ENCODE measurements at places on chromosomes 5 and 9.

DNA sequence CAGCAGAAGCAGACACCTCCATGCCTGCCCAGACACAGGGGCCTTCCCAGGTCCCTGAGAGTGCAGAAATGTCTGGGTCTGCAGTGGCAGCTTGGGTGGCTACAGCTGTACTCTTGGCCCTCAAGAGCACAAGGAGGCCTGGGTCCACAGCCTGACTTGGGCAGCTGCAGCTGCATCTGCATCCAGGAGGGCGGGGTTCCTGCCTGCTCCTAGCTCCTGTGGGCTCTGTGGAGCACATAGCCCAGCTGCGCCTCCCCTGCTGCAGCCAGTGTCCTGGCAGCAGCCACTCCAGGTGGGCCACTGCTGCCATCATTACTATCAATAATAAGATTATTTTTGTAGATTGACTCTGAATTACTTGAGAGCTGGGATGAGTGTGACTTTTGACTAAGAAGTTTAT, 162.0 kb upstream of the PTCH1 start:
- DNase-seq = no peak

GRCh38 chr5:179869101-179869500, 10.5 kb upstream of the MRNIP start:
- DNase-seq = no peak

DNA sequence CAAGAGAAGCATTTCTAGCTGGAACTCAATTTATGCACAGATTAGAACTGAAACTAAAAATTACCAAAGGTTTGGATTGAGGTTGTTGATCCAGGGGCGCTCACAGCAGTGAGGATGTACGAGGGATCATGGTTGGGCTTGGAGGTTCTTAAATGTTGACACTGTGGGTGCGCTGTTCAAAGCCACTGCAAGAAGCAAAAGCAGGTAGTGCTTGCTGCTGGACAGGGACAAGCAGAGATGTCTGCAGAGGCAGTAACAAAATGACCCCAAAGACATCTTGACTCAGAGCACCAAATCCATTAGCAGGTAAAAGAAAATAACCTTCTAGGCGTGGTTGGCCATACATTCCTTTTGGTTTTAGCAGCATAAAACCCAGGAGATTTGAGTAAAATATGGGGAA, 468.4 kb downstream of the ZSWIM6 start:
- DNase-seq = no peak

DNA sequence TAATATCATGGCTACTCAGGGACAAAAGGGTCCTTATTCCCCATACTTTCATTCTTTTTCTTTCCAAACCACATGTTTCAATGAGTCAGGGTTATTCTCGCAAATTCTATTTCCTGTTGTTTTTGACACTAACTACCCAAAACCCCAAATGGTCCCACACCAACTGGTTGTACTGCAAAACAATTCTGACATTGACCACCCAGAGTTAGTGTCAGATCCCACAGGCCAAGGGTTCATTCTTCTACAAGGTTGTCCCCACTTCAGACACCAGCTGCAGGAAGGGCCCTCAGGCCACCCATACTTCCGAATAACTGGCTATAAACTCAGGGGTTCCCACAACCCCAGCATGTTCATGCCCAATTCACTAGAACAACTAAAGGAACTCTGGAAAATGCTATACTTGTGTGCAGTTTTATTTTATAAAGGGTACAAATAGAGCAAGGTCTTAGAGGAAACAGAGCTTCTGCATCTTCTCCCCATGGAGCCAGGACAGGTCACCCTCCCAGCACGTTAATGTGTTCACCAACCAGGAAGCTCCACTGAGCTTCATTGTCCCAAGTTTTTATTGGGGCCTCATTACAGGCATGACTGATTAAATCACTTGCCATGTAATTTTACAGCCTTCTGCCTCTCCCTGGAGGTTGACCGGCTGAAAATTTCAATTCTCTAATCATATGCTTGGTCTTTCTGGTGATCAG, 334.8 kb downstream of the DRD1 start:
- no peak for DNase-seq

DNA sequence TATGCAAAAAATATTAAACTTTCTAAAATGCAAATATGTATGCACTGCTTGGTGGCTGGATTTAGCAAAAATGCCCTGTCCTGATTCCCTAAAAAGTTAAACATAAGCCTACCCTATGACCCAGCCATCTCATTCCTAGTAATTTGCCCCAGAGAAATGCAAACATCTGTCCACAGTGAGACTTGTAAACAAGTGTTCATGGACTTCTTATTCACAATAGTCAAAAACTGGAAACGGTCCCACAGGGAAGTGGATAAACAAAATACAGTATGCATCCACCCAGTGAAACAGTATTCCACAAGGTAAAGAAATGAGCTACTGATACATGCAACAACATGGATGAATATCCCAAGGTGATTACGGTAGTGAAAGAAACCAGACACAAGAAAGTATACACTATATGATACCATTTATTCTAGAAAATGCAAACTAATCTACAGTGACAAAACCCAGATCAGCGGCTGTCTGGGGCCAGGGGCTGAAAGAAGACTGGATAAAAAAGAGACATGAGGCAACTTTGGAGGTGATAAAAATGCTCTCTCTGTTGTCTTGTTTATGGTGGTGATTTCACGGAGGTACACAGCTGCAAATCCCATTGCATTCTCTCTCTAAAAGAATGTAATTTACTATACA, 277.3 kb downstream of the GLIS3 start:
- DNase-seq = no peak

GRCh38 chr9:86754581-86755560, 192.4 kb downstream of the GAS1 start:
- DNase-seq = no peak

DNA sequence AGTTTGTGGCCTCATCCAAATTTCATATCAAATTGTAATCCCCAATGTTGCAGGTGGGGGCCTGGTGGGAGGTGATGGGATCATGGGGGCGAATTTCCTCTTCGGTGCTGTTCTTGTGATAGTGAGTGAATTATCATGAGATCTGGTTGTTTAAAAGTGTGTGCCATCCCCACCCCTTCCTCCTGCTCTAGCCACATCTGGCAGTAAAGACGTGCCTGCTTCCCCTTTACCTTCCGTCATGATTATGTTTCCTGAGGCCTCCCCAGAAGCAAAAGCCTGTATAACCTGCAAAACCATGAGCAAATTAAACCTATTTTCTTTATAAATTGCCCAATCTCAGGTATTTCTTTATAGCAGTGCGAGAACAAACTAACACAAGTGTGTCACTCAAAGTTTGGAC, 71.0 kb upstream of the MOCS2 start:
- DNase-seq = no peak

GRCh38 chr9:4235871-4236804, 63.7 kb downstream of the GLIS3 start:
- DNase-seq = no peak

DNA sequence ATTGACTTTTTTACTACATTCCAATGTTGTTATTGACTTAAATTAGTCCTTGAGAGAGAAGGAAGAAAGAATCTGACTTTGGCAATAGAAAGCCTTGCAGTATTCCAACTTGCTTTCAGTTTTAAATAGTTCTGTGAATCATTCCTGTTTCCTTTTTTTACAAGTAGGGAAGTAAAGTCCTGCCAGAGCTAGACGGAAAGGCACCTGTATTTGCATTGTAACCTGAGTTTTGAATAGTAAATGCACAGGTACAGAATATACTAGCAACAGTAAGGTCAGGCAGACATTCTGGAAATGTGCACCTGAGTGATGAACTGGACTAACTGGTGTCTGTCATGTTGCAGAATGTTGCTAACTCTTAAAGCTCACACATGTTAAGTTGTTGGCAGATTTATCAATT, 100.9 kb downstream of the PRKACG start:
- no peak for DNase-seq

GRCh38 chr5:159340511-159340910, 10.2 kb upstream of the IL12B start:
- DNase-seq = no peak
